ENCODE measurements at places on chromosomes 2 and 18.

DNA sequence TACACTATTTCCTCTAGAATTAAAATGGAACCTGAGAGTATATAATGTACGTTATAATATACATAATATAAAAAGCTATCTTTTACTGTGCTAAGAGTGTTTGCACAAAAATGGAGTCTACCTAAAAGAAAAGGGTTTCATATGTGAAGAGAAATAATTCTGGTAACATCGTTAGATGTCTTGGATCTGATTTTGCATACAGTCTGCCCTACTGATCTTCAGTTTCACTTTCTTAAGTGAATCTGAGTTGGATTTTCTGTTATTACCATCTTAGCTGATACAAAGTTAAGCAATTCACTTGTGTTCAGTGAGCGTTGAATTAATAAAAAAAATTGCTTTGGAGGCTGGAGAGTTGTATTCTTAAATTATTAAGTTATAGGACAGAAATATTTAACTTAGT, 502.1 kb upstream of the TMEFF2 start:
- no peaks in the 10 kb centered on the region for H3K4me1 ChIP-seq
- no peak overlapping the region for H3K27ac ChIP-seq
- no peaks in the 10 kb centered on the region for H3K36me3 ChIP-seq
- DNase-seq = no peak
- H3K27me3 ChIP-seq = no peaks in the 10 kb centered on the region

- H3K27me3 ChIP-seq = no peaks in the 10 kb centered on the region
- H3K36me3 ChIP-seq = no peaks in the 10 kb centered on the region
Measured at GRCh38 chr2:26722328-26722727, 29.8 kb downstream of the KCNK3 start.

DNA sequence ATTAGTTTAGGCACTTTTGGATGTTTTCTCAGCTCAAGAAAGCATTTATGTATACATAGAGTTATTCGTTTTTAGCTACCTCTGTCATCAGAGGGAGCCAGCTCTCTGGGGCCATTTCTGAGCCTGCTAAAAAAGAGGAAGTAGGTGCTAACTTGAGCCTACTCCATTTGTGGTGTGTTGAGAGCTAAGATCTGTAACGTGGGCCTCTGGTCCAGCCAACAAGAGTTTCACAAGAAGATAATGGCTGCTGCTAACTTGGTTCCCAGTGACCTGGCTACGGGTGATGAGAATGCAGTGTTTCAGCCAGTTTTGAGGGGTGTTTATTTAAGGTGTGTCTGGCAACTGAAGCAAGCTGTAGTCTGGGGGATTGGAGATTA, 182.5 kb downstream of the PRKCE start:
- no peak overlapping the region for H3K4me3 ChIP-seq
- no peak overlapping the region for H3K27ac ChIP-seq
- DNase-seq = no peak
- H3K4me1 ChIP-seq = peaks cover 3% of the 10 kb centered on the region
- no peaks in the 10 kb centered on the region for H3K27me3 ChIP-seq

- H3K27me3 ChIP-seq = no peaks in the 10 kb centered on the region
- no peak for DNase-seq
- no peaks in the 10 kb centered on the region for H3K4me1 ChIP-seq
- H3K27ac ChIP-seq = no peak overlapping the region
Measured at GRCh38 chr2:16911746-16912145, 246.1 kb upstream of the CYRIA start.

DNA sequence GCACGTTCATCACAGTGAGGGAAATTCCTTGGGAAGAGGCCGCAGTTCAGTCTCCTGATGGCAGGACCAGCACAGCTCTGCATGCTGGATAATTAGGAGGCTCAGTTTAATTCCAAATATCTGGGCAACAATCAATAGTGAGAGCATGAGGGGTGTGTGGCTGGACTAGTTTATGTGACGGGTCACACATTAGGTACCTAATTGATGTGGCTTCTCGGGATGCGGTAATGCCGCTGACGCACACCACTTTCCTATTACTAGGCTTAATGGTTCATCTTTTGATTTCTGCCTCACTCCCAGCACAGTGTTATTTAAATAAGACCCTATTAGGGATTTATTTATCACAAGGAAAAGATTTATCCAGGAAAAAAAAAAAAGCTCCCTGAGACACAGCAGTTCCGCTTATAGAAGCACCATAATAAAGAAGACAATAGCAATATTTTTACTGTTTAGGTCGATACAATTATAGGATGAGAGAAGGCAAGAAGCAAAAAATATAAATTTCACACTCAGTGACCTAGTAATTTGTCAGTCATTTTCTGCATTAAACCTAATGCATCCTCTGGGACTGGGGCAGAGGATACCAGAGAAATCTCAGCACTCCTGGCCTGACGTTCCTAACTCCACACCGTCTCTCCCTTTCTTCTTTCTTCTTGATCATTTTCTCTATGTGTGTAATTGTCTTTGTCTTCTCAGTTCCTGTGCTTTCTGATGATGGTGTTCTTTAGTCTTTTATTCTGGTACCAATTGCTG, 264.7 kb upstream of the SLC14A2 start:
- no peak overlapping the region for H3K27ac ChIP-seq
- no peaks in the 10 kb centered on the region for H3K36me3 ChIP-seq
- no peak overlapping the region for H3K4me3 ChIP-seq
- no peak for DNase-seq

DNA sequence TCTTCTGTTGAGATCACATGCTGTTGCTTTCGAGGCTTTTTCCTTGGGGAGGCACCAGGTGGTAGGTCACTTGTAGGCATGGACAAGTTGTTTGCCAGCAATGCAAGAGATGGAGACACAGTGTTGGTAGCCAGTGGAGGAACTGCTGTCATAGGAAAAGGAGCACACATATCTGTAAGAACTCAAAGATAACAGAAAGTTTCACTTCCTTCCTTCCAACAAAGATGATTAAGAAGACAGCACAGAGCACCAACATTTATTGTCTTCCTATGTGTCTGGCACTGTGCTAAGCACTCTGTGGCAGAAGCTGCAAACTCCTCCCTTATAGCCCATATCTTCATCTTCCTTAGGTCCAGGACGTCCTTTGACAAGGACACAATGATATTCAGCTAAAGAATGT, 64.5 kb upstream of the AMMECR1L start:
- no peaks in the 10 kb centered on the region for H3K27me3 ChIP-seq
- no peaks in the 10 kb centered on the region for H3K4me1 ChIP-seq
- H3K36me3 ChIP-seq = peaks cover 21% of the 10 kb centered on the region
- no peak overlapping the region for H3K27ac ChIP-seq

DNA sequence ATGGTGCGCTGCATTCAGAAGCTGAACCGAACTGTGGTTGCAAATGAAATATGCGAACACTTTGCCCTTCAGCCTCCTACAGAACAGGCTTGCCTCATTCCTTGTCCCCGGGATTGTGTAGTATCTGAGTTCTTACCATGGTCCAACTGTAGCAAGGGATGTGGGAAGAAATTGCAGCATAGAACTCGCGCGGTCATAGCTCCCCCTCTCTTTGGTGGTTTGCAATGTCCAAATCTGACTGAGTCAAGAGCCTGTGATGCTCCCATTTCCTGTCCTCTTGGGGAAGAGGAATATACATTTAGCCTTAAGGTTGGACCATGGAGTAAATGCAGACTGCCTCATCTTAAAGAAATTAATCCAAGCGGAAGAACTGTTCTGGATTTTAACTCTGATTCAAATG, 291.4 kb downstream of the THSD7B start:
- H3K27ac ChIP-seq = no peak overlapping the region
- no peak for DNase-seq
- no peaks in the 10 kb centered on the region for H3K27me3 ChIP-seq
- H3K36me3 ChIP-seq = no peaks in the 10 kb centered on the region

DNA sequence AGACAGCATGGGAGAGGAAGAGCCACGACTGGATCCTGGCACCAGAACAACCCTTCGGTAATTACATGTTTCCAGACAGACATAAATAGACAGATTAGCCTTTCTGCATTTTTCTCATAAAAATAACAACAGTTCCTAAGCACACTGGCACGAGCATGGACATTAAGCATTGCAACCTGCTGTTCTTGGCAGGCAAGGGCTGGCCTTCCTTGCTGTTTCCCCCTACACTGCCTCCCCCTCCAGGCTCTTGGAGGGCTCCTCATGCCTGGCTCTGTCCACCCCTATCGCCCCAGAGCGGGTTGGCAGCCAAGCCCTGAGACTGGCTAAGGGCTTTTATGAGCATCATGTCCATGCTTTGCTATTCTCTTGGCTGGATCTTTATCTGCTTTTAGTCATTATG, 89.6 kb downstream of the TTC32 start:
- peak; percentile 8 for DNase-seq
- no peaks in the 10 kb centered on the region for H3K4me1 ChIP-seq
- H3K27ac ChIP-seq = no peak overlapping the region
- no peaks in the 10 kb centered on the region for H3K27me3 ChIP-seq

DNA sequence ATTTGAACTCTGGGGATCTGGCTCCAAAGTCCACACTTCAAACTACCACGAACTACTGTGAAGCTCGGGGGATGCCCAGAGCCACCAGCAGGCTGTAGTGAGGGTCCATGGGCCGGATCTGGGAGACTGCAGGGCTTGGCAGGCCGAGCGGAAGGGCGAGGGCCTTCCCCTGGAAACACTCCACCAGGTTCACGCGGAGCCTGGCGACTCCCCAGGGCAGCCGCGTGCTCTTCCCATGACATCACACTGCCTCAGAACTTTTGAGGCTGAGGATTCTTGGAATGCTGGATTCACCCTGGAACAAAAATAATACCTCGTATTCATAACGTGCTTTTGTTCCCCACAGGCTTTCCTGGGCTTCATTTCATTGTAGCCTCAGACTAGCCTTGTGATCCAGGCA, 201.0 kb downstream of the SMAD7 start:
- no peak overlapping the region for H3K27ac ChIP-seq
- H3K4me3 ChIP-seq = no peak overlapping the region
- no peaks in the 10 kb centered on the region for H3K36me3 ChIP-seq
- no peaks in the 10 kb centered on the region for H3K4me1 ChIP-seq

DNA sequence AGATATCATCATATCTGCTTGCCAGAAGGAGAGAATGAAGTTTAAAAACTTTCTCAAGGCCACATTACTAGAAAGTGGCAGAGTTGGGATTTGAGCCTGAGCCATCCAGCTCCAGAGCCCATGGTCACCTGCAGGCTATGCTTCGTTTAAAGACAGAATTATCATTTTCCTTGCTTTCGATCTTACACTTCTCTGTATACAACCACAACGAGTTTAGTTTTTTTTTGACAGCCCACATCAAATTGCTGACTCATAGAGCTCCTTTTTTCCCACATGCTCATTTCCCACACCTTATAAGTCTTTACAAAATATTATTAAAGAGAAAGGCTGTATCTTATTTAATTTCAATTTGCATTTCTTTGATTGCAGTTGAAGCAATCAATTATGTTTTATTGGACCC, 6.5 kb downstream of the PLEK start:
- no peaks in the 10 kb centered on the region for H3K36me3 ChIP-seq
- no peaks in the 10 kb centered on the region for H3K4me1 ChIP-seq
- no peak overlapping the region for H3K27ac ChIP-seq
- H3K27me3 ChIP-seq = no peaks in the 10 kb centered on the region
- H3K4me3 ChIP-seq = no peak overlapping the region

DNA sequence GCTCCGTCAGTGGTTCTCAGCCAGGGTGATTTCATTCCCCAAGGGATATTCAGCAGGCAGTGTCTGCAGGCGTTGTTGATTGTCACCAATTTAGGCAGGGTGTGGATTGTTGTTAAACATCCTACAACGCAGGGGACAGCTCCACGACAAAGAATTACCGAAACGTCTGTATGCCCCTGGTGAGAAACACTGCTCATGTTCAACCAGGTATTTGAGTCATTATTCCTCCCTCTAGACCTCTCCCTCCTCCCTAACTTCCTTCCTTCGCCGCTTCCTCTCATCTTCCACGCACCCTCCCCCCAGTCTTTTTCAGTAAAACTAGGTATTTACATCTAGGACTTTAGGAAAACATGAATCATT, 50.8 kb downstream of the NCK2 start:
- no peak overlapping the region for H3K27ac ChIP-seq
- H3K4me1 ChIP-seq = peaks cover 3% of the 10 kb centered on the region
- H3K27me3 ChIP-seq = no peaks in the 10 kb centered on the region
- no peak overlapping the region for H3K4me3 ChIP-seq
- DNase-seq = no peak
- no peaks in the 10 kb centered on the region for H3K36me3 ChIP-seq

GRCh38 chr2:47339745-47340541, 63.0 kb upstream of the MSH2 start:
- H3K27ac ChIP-seq = no peak overlapping the region
- H3K4me3 ChIP-seq = no peak overlapping the region
- H3K4me1 ChIP-seq = peaks cover 5% of the 10 kb centered on the region
- H3K27me3 ChIP-seq = no peaks in the 10 kb centered on the region

DNA sequence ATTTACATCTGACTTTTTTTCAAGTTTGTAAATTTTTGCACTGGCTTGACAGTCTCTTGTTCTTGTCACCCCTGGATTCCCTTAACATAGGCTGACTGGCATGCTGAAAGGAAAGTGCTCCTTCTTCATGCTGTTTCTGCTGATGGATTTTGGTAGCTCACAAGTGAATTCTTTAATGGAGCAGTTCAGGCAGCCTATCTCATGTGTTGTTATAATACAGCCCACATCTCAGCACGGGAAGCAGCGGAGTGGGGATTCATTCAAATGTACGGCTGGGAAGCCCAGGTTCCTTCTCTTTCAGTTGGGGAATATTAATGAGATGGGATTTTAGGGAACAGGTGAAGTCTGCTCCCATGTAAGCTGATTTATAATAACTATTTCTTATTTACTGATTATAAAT, 142.8 kb downstream of the CD8B2 start:
- H3K4me3 ChIP-seq = no peak overlapping the region
- H3K4me1 ChIP-seq = no peaks in the 10 kb centered on the region
- H3K27ac ChIP-seq = no peak overlapping the region
- no peak for DNase-seq

GRCh38 chr2:216619411-216620393, 13.5 kb upstream of the IGFBP2 start:
- H3K36me3 ChIP-seq = no peaks in the 10 kb centered on the region
- no peak overlapping the region for H3K4me3 ChIP-seq
- peaks cover 10% of the 10 kb centered on the region for H3K4me1 ChIP-seq
- H3K27ac ChIP-seq = no peak overlapping the region
- no peaks in the 10 kb centered on the region for H3K27me3 ChIP-seq

- no peak overlapping the region for H3K4me3 ChIP-seq
- no peak for DNase-seq
- H3K36me3 ChIP-seq = no peaks in the 10 kb centered on the region
- no peaks in the 10 kb centered on the region for H3K27me3 ChIP-seq
- no peak overlapping the region for H3K27ac ChIP-seq
- no peaks in the 10 kb centered on the region for H3K4me1 ChIP-seq
Measured at GRCh38 chr2:48122166-48122565, 215.9 kb upstream of the FBXO11 start.

- peak; percentile 89 for DNase-seq
- H3K4me3 ChIP-seq = no peak overlapping the region
- peak overlapping the region; percentile 60 for H3K27ac ChIP-seq
- peaks cover 29% of the 10 kb centered on the region for H3K4me1 ChIP-seq
- no peaks in the 10 kb centered on the region for H3K36me3 ChIP-seq
- H3K27me3 ChIP-seq = peaks cover 2% of the 10 kb centered on the region
Measured at GRCh38 chr18:37577051-37577611, 11.5 kb upstream of the CELF4 start.

DNA sequence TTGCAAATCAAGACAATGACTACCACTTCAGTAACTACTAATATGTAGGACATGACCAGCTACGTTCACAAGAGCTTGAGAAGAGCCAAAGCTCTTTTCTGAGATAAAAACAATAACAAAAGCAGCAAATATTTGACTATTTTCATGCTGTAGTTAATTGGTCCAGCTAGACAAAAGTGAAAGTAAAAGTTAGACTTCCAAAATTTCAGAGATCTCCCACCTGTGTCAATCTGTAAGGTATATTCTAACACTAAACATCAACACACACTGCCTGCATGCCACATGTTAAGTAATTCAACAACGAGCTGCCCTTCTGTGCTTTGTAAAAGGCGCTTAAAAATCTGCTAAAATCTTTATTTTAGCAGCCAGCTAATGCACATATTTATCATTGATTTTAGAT, 185.9 kb downstream of the SLC39A10 start:
- DNase-seq = no peak
- no peaks in the 10 kb centered on the region for H3K4me1 ChIP-seq
- H3K4me3 ChIP-seq = no peak overlapping the region
- H3K27me3 ChIP-seq = no peaks in the 10 kb centered on the region

Measured in H1 (cell line).